Stimulated activated CD8-positive, alpha-beta memory T cell treated with anti-CD3 and anti-CD28 coated beads, Interleukin-7, amount 100 ng/mL, for 4 hours (primary cell): ENCODE measurements at places on chromosomes 5 and 9.

- no peak for DNase-seq
These were observed 237.6 kb upstream of the ZNF462 start for GRCh38 chr9:106625259-106625789.

- DNase-seq = no peak
These were observed 86.8 kb downstream of the NLN start for GRCh38 chr5:65808818-65809217.

- DNase-seq = no peak
These were observed 160.6 kb downstream of the COL23A1 start for GRCh38 chr5:178429491-178430185.

- no peak for DNase-seq
These were observed 302.7 kb downstream of the EPB41L4A start for GRCh38 chr5:112116371-112116770.

- no peak for DNase-seq
These were observed 9.3 kb downstream of the CCNI2 start for GRCh38 chr5:132756542-132756941.

DNA sequence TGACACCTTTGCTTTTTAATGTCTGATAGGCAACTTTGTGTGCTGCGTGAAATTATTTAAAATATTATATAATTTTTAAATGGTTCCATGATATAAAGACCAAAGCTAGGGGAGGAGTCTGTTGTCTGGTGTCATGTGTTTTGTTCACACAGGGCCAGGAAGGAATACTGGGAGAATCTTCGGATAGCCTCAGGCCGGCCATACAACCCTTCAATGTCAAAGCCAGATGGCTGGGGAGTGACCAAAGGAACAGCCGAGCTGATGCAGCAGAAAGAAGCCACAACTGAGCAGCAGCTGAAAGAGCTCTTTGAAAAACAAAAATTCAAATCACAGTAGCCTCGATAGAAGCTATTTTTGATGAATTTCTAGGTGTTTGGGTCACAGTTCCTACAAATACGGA, 19.2 kb downstream of the BHMT start:
- DNase-seq = no peak

- no peak for DNase-seq
These were observed 310.7 kb downstream of the RAB3C start for GRCh38 chr5:58893551-58893950.

- DNase-seq = no peak
These were observed 19.3 kb downstream of the PAEP start for GRCh38 chr9:135580664-135581380.

GRCh38 chr5:10691826-10692785, 68.9 kb downstream of the DAP start:
- no peak for DNase-seq

DNA sequence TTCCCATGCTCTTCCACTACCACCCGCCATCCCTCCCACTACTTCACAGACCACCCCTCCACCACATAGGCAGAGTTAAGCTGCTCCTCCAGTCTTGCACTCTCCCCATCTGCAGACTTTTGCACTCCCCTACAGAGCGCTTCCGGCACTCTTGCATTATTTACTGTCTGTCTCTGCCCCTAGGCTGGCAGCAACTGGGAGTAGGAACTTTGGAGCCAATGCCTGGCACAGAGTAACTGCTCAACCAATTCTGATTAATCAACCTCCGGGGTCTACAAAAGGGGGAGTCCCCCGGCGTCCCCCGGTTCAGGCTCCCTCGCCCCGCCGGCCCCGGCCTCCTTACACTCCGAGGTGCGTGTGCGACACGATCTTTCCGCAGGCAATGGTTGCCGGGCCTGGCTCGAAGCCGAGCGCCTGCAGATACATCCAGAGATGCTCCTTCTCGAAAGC, 498 bp downstream of the HAUS6 start:
- peak; percentile 20 for DNase-seq

DNA sequence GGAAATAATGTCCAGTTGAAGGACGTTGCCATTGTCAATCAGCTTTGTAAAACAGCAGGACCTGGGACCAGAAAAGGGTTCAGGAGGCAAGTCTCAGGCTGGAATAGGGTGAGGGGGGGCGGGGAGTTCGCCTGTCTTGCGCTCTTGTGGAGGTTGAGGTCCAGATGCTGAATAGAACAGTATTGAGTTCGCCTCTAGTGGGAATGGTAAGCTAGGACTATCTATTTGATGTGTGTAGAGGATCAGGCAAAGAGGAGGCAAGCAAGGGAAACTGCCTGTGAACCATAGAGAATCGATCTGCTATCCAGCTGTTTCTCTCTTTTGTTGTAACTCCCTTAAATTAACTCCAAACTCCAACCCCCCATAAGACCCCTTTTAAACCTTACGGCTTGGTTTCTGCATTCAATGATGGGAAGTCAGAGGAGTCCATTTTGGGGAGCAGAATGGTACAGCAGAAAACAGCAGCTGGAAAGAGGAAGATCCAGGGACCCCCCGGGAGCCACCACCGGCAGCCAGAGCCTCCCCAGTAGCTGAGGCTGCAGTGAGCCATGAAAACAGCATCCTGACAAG, 133.7 kb downstream of the SLC28A3 start:
- no peak for DNase-seq

DNA sequence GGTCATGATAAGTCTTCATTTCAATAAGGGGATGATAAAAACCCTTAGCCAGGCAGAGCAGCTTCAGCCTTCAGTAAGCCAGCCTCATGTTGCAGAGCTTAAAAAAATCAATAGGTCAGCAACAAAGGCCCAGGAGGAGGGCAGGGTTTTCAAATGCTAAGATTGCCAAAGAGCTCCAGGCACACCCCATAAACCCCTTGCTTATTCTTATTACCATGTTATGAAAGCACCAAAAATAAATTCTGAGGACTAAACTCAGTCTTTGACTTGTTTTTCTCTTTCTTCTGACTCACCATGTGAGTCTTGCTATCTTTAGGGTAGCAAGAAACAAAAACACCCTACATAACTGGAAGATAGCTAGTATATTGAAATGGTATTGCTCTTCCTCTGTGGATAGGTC, 317.1 kb downstream of the KCTD16 start:
- DNase-seq = no peak

GRCh38 chr5:123945548-123945947, 433.6 kb downstream of the CSNK1G3 start:
- no peak for DNase-seq

DNA sequence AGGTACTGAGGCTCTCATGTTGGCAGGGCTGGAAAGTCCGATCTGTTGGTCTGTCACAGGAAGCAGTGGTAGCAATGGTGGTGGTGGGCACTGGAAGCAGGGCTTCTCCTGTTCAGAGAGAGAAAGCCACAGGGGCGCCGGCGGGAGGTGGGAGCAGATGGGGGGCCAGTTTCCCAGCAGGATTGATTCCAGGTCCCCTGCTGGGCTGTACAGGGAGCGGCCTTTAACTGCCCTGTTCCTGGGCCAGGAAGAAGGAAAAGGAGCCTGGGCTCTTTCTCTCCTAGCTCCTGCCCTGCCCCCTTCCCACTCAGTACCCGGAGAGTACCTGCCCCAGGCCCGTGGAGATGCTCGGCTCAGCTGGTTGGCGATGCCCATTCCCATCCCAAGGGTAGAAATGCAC, 2.6 kb upstream of the DAB2IP start:
- DNase-seq = no peak

GRCh38 chr5:174172152-174172551, 126.6 kb downstream of the NSG2 start:
- DNase-seq = no peak

GRCh38 chr5:9316733-9317132, 229.1 kb downstream of the SEMA5A start:
- DNase-seq = no peak
